ENCODE measurements at places on chromosomes 3 and 15.

DNA sequence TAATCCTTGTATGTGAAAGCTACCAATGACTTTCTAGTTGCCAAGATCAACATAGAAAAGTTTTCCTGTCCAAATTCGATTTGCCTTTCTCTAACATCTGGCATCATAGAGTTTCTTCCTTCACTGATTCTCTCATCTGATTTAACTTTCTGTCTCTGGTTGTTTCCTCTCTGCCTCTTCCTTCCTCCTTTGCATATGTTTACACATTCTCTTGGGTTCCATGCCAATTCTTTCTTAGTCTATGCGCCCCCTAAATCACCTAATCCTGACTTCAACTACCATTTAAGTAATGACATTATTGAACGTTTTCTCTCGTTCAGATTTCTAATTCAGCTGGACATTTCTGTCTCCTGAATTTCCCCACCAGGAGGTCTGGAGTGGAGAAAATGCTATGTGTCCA, 561.9 kb upstream of the TGFBR2 start:
- no peak for DNase-seq

DNA sequence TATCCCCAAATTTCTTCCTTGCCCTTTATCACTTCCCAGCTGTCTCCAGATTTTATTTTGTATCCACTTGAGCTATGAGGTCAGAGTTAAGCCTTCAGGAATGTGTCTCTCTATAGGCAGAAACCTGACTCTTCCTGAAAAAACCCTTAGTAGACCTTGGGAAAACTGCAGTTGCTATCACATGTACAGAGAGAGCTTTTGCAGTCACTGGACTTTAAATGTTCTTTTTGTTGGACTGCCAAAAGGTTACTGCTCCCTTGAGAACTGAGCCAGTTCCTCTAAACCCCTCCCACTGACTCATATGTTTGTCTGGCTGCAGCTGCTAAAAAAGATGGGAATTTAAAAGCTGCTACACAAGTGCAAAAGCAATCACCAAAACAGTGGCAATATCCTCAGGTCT, 169.1 kb upstream of the CCDC54 start:
- no peak for DNase-seq

DNA sequence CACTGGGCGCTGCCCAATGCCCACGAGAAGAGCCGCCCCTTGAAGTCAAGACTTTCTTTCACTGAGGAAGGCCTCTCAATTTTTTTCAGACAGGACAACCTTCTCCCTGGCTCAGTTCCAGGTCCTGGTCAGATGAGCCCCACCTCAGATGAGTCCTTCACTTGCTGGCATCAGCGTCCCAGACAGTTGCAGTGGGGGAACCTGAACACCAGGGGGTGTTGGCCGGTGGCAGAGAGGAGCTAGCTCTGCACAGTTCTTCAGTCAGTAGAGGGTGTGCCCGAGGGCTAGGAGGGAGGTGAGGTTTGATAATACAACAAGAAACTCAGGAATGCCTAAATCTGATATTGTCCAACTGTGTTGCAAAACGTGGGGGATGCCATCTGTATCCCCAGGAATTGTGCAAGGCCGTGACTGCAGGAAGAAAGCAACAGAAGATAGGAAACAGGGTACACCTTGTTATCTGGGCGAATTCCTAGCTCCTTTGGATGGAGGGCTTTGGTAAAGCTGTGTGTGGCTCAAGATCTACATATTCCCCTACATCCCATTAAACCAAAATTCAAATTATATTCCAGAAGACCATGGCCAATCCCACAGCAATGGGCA, 34.3 kb downstream of the CCR3 start:
- DNase-seq = peak; percentile 78

GRCh38 chr3:14929310-14930074, 17.9 kb upstream of the NR2C2 start:
- no peak for DNase-seq

DNA sequence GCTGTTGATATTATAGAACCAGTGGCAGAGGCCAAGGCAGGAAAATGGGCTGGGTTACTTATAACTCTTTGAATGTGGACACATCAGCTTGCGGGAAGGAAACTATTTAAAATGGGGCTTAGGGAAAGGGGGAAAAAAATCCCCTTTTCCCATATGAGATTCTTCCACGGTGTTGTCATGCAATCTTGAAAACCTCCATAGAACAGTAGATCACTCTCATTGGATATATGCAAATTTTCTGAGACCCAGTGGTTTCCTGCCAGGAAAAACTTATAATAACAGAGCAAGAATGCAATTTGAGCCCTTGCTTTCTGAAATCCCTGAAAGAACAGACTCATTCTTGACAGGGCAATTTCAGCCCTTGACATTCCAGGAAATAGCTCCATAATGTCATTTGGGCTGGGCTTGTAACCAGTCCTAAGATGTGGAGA, 31.1 kb downstream of the TMEM212 start:
- no peak for DNase-seq

- no peak for DNase-seq
These were observed 25.3 kb downstream of the ZBBX start for GRCh38 chr3:167354751-167355150.

DNA sequence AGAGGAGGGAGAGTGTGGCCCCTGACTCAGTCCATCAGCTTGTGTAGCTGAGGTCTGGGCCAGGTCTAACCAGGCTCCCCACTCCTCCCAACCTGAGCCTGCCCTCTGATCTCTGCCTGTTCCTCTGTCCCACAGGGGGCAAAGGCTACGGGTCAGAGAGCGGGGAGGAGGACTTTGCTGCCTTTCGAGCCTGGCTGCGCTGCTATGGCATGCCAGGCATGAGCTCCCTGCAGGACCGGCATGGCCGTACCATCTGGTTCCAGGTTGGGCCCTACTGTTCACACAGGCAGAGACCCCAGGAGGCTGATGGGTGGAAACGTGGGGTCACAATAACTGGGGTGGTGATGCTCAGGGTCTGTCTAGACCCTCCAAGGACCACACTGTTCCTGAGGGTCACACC, 6.8 kb downstream of the NEIL1 start:
- DNase-seq = no peak

GRCh38 chr3:71599416-71599815, 15.9 kb upstream of the FOXP1 start:
- DNase-seq = no peak

GRCh38 chr15:86915811-86916331, 836.2 kb downstream of the AGBL1 start:
- no peak for DNase-seq

GRCh38 chr15:33547876-33548275, 237.1 kb downstream of the RYR3 start:
- DNase-seq = no peak

DNA sequence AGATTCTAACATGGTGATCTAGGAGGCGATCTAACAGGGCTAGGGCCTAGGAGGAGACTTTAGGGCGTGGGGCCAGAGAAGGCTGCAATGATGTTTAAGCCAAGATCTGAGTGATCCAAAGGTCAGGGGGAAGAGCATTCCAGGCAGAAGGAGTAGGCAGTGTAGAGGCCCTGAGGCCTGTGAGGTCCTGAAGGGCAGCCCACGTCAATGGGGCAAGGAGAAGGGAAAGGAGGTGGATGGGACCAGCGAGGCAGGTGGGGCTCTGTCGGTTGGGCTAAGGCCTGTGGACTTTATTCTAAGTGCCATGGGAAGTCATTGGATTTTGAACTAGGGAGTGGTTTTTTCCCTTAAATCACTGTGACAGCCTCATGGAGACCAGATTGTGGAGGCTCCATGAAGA, 10.2 kb upstream of the DNAH1 start:
- DNase-seq = no peak

DNA sequence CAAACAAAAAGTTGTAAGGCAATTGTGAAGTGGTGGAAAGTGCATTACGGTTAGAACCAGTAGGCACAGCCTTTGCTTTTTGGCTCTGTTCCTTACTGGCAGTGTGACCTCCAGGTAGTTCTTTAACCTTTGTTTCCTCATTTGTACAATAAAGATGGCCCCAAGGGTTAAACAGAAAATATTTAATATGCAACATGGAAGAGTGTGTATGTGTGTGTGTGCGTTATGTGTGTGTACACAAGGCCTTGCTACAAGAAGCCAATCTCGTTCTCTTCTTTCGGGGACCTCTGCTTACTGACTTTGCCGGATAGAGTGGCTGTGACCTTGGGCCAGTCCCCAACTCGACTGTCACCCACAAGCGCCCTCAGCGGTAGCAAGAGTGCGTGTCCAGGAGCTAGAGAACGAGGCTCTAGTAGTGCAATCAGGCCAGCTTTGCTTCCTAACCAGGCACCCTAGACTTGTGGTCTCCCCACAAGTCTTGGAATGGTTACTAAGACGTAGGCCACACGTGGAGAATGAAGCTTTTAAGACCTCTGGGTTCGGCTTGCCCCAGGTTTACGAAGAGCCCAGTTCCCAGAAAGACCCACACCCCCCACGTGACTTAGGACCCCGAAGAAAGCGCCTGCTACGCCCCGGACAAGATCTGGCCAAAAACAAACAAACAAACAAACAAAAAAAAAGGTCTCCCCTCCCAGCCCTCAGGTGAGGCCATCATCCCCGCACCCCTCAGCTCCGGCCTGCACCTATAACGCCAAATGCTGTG, 593 bp downstream of the CIAO2A start:
- peak; percentile 27 for DNase-seq

GRCh38 chr3:184471439-184471838, 90.1 kb upstream of the EPHB3 start:
- no peak for DNase-seq

GRCh38 chr15:95134431-95135110, 903.2 kb downstream of the MCTP2 start:
- DNase-seq = no peak

GRCh38 chr3:4856136-4856535, 123.1 kb upstream of the BHLHE40 start:
- DNase-seq = no peak

All from CD4-positive, alpha-beta T cell treated with Interleukin-6 for 4 hours (primary cell).